ENCODE measurements at places on chromosomes 7 and 10.

GRCh38 chr7:129828989-129829736 is 123.6 kb downstream of the UBE2H start:
- no peak for DNase-seq

GRCh38 chr10:108327706-108328105 is 1163.2 kb upstream of the SORCS1 start:
- DNase-seq = no peak

GRCh38 chr10:73209705-73210104 is 37.4 kb downstream of the DNAJC9 start:
- DNase-seq = no peak

- DNase-seq = no peak
Measured at GRCh38 chr7:25839084-25839769, 312.8 kb upstream of the NFE2L3 start.

DNA sequence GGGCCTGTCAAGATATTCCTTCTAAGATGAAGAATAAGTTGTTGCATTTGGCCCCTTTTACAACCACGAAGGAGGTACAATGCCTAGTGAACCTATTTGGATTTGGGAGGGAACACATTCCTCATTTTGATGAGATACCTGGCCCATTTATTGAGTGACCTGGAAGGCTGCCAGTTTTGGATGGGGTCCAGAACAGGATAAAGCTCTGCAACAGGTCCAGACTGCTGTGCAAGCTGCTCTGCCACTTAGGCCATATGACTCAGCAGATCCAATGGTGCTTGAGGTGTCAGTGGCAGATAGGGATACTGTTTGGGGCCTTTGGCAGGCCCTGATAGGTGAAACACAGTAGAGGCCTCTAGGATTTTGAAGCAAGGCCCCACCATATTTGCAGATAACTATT is 704.6 kb downstream of the CCSER2 start:
- no peak for DNase-seq

DNA sequence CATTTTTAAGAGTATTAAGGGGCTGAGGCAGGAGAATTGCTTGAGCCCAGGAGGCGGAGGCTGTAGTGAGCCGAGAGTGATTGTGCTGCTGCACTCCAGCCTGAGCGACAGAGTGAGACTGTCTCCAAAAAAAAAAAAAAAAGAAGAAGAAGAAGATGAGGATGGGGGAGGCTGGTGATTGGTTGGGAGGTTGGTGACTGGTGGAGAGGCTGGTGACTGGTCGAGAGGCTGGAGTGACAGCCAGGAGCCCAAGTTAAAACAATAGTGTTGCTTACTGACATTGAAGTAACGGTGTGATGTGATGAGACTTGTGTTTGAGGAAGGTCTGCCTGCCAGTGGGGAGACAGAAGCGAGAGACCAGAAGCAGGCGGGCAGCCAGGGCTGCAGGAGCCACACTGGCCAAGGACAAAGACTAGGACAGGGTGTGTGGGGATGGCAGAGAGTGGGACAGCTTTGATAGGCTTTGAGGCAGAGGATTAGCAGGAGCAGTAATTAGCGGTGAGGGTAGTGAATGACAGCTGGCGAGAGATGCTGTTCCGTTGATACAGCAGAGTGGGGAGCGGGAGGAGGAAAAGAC is 4.9 kb downstream of the SRRT start:
- DNase-seq = no peak

DNA sequence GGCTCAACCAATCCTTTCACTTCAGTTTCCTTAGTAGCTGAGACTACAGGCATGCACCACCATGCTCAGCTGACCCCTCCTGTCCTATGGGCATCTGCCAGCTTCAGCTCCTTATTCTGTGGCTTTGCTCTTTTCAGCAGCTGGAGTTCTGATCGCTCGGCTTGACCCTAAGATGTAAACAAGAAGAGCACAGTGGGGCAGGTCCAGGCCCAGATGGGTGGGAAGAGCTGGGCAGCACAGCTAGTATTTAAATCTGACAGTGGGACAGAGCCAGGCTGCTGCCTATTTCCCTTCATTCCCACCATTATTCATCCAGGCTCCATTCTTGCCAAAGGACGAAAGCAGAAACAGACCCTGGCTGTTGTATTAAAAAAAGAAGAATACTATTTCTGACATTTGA is 494.9 kb upstream of the PODXL start:
- no peak for DNase-seq

DNA sequence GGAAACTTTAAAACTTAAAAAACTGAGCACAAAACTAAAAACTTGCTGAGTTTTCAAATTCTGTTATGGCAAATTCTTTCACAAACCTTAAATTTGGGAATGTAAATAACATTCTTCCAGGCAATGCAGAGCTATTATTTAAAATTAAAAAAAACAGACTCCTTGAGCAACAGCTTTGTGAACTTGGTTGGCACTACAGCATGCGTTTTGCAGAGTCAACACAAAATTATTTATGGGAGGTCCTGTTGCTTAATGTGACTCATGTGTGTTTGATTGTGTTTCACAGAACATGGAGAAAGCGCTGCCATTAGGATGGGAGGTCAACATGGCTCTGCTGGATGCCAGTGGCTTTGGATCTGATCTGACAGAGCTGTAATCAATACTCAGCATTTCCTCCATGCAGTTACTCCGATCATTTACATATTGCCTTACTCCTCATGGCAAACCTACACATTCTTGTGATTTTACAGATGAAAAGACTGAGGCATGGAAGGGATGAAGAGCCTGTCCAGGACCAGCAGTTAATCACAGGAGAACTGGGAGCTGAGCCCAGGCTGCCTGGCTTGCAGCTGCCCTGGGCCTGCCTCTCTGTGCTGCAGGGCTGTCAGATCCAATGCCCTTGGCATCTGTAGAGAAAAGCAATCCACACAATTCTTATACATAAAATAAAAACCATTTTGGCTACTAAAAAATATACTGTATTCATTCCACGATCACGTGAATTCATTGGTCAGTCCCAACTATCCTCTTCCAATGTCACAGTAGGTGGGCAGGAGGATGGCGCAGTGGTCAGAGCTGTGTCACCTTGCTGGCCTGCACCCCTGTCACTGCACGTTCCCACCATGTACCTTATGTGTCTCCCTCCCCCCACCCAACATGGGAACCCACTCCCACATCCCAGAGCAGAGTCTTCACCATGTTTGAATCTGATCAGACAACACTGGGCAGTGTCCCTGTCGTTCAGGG is 200.9 kb downstream of the CXCL12 start:
- no peak for DNase-seq

DNA sequence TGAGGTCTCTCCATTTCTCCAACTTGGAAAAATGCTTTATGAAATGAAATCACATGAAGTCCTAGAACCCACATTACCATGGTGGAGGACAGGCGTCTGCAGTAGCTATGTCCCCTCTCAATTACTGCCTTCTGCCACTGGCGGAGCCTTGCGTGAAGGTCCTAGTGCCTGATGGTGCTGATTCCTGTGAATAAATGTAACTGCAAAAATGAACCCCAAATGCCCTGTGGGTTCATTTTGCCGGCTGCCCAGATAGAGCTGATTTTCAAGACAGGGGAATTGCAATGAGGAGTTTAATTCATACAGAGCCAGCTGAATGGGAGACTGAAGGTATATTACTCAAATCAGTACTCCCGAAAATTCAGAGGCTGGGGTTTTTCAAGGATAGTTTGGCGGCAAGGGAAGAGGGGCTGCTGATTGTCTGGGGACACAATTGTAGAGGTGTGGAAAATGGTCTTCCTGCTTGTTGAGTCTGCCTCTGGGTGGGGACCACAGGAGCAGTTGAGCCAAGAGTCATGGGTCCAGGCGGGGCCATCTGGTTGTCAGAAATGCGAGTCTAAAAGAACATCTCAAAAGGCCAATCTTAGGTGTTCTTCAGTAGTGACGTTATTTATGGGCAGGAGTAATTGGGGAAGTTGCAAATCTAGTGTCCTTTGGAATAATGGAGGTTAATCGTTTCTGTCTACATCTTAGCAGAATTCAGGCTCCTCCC is 13.5 kb downstream of the PRF1 start:
- DNase-seq = no peak

DNA sequence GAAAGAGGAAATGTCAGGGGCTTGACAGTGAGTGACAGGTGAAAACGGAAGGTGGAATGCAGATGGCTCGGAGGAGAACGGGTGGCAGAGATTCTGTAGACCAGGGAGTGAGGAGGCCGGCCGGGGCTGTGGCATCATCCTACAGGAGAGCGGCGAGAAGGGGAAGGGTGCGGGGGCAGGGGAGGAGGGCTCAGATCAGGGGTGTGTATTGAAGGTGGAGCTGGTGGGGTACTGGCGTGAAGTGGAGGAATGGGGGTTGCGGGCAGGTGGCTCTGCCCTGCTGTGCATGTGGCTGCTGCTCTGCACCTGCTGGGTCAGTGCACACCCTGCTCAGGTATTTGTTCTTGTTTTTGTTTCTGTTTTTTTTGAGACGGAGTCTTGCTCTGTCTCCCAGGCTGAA is 470.8 kb upstream of the FOXK1 start:
- DNase-seq = no peak

GRCh38 chr10:60433684-60434083 is 44.0 kb upstream of the ANK3 start:
- DNase-seq = no peak

- no peak for DNase-seq
Measured at GRCh38 chr7:55199418-55199817, 165.7 kb upstream of the LANCL2 start.

DNA sequence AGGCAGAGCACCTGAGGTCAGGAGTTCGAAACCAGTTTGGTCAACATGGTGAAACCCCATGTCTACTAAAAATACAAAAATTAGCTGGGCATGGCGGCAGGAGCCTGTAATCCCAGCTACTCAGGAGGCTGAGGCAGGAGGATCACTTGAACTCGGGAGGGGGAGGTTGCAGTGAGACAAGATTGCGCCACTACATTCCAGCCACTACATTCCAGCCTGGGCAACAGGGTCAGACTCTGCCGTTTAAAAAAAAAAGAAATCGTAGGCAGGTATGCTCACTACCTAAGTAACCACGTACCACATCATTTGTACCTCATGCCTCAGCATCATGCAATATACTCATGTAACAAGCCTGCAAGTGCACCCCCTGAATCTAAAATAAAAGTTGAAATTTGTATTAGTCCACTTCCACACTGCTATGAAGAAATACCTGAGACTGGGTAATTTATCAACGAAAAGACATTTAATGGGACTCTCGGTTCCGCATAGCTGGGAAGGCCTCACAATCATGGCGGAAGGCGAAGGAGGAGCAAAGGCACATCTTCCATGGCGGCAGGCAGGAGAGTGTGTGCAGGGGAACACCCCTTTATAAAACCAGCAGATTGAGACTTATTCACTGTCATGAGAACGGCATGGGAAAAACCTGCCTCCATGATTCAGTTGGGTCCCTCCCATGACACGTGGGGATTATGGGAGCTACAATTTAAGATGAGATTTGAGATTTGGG is 8.1 kb upstream of the EIF4H start:
- no peak for DNase-seq

- DNase-seq = no peak
Measured at GRCh38 chr10:71817831-71818655, 33.0 kb downstream of the PSAP start.

- no peak for DNase-seq
Measured at GRCh38 chr10:92750791-92751533, 61.2 kb downstream of the HHEX start.

DNA sequence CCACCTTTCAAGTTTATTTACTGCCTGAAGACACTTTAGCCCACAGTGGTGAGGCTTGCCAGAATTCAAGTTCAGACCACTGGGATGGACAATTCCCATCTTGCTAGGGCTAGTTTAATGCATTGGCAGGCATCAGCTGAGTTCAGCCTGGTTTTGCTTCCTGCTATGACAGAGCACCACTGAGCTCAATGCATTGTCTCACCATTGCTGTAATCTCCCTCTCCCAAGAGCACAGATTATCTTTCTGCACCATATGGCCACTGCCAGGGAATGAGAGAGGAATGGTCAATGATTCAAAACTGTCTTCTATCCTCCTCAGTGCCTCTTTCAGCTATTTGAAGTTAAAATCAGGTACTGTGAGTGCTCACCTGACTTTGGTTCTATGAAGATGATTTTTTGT is 160.8 kb downstream of the XPNPEP1 start:
- DNase-seq = no peak

GRCh38 chr7:158281441-158281840 is 306.2 kb downstream of the PTPRN2 start:
- DNase-seq = no peak

DNA sequence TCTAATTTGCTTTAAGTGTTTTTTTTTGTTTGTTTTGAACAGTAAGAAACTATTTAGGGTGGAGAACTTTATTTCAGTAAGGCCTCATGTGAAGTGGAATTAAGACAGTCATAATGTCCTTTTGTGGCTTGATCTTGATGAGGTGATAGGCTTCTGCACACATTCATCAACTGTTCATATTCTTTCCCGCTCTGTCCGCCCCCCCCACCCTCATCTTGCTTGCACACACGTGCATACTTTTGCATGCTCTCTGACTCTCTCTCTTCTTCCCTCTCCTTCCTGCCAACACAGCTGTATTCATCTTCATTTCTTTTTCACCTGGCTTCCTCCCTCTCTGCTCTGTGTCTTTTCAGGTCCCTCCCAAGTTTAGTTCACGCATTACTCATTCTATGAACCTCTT is 429.6 kb downstream of the AUTS2 start:
- no peak for DNase-seq

DNA sequence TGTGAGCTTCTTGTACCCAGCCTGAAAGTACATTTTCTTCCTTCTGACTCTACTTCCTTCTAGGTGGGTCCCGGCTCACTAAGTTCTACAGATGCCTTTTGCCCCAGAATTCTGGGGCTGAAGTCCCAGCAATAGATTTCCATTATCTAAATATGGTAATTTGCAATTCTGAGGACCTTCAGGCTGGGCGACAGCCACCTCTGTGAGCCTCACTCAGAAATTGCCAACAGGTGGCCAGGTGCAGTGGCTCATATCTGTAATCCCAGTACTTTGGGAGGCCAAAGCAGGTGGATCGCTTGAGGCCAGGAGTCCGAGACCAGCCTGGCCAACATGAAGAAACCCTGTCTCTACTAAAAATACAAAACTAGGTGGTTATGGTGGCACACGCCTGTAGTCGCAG is 23.7 kb downstream of the CREM start:
- no peak for DNase-seq

GRCh38 chr7:120860156-120860555 is 2.2 kb upstream of the TSPAN12 start:
- no peak for DNase-seq

GRCh38 chr10:73922007-73922863 is 11.3 kb downstream of the PLAU start:
- DNase-seq = no peak

DNA sequence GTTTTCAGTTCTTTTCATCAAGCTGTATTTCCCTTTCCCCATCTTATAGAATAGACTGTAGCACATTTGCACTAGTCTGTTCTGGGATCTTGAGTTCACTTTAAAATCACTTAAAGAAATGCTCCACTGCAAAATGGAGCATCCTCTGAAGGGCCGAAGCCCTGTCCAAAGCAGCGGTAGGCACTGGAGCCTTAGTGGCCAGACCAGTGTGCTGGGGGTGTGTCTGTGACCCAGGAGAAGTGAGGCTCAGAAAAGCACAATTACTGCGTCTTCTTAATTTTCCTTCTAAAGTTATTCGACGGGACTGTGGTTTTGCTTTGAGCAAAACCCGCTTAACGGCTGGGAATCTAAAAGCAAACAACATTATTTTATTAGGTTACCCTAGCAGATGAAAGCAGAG is 205.7 kb downstream of the SLC25A13 start:
- no peak for DNase-seq

Measured in activated CD8-positive, alpha-beta memory T cell treated with anti-CD3 and anti-CD28 coated beads for 1 hour (primary cell).